Large intestine (tissue), 12 donors: ENCODE measurements at places on chromosomes 5 and 9. TPM values are rescaled to one million over a fixed set of nuclear protein-coding genes. Genes with fewer than 3 reads are reported as not detected.

Gene HSD17B3
- polyA plus RNA-seq, result 1.9 TPM

Gene RORB
- 0.16 TPM for polyA plus RNA-seq

Gene IFNA13
- 0.12 TPM for polyA plus RNA-seq

GRCh38 chr5:92977846-92978540 is 603.0 kb downstream of the NR2F1-AS1 start:
- no peak for DNase-seq

DNA sequence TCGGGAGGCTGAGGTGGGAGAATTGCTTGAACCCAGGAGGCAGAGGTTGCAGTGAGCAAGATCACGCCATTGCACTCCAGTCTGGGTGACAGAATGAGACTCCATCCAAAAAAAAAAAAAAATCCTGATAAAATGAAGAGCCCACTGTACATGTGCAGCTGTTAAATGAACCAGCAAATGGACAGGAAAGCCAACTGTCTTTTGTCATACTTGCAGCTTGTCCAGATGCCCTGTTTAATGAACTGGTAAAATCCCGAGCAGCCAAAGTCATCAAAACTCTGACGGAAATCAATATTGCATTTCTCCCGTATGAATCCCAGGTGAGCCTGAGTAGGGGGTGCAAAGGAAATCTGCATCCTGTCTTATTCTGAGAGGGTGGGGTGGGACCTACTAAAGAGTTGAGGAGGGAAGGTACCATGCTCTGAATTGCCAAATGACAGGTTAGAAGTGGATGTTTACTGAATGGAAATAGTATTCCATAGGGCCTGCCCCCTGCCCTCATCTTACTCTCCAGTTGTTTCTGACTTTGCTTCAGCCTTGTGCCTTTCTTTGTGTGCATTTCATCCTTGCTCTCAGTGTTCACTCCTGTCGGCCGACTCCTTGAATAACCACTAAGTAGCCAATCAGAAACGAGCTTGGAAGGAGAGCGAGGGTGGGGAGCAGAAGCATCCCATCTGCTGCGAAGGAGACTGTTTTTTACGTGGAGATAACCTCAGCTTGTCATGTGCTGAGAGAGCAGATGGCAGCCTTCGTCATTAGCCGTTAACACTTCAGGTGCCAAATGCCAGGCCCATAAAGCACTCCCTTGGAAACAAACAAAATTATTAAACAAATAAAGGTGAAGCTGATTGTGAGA is 45.7 kb upstream of the CFAP157 start:
- DNase-seq, result peak; percentile 55

DNA sequence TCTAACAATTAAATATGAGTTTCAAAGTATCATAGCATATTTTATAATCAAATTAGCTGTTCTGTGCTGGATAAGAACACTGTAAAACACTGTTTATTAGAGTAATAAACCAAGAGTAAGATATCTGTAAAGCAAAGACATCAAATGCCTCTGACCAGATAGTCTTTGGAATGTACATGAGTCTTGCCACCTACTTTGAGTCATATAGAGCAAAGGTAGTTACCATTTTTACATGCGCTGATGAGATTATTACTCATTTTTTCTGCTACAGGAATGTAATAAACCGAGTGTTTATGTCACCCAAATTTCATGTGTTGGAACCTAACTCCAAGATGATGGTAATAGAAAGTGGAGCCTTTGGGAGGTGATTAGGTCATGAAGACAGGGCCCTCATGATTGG is 654.5 kb downstream of the CETN3 start:
- no peak for DNase-seq

- no peak for DNase-seq
These were observed 124.8 kb downstream of the MVB12B start for GRCh38 chr9:126451316-126451885.

DNA sequence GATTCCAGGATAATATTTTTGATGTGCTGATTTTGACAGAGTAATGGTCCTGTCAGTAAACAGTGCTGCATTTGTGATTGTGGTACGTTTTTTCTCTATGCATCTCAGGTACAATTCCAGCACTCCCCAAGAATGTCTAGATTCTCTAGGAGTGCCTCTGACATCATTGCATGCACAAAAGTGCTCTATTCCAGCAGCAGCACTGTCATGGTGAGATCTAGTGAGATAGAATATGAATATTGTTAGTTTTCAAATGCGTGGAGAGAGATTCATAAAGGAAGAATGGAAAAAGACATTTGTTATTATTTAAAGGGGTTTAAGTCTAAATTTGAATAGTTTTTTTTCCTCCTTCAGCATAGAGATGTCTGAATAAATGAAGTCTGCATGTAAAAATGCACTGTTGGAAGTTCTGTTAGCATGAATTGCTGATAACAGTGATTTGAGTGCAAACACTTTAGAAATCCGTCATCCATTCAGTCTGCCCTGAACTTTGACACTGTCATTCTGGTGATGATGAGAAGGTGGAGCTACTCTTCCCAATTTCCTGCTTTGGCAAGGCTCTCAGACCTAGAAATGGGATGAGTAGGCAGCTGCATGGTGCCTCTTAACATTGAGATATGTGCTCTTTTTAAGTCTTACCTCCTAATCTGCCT is 84.6 kb downstream of the GAPVD1 start:
- DNase-seq, result peak; percentile 7

DNA sequence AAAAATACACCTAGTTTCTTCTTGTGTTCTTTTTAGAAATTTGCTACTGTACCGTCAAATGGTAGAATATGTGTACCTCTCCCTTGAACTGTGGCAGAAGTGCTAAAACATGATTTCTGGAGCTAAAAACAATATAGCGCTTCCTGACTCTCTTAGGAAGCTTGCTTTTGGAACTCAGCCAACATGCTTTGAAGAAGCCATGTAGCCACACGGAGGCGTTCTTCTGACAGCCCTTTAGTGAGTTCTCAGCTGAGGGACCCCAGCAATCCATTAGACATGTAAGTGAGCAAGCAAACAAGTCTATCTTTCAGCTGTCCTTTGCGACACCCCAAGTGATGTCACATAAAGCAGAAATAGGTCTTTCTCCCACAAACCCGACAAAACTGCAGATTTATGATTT is 917.0 kb downstream of the CDH9 start:
- no peak for DNase-seq

DNA sequence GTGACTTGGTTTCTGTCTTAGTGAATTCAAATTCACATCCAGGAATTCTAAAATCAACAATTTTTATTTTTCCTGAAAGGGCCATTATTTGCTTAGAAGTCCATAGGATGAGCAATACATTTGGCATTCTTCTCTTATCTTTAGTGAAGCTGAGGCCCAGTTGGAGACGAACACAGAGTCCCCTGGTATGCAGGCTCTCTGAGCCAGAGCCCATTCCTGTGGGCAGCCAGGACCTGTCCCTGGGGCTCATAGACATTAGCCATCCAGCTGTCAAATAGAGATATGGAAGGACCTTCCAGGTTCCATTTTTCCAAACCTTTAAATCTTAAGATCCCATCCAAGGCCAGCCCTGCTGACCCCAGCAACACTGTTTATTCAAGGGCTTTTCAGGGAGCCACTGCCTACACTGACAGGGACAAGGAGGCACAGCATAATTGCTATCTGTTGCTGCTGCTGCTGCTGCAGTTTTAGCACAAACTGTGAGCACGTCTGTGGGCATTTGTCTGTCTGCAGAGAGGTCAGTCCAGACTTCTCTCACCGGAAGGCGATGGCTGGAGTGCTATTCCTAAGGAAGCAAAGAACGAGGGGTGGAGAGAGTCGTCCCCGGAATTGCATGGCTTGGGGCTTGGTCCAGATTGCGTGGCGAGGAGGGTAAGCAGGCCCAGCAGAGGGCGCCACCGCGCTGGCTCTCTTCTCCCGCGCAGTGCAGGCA is 639.0 kb downstream of the CCDC171 start:
- peak; percentile 48 for DNase-seq

DNA sequence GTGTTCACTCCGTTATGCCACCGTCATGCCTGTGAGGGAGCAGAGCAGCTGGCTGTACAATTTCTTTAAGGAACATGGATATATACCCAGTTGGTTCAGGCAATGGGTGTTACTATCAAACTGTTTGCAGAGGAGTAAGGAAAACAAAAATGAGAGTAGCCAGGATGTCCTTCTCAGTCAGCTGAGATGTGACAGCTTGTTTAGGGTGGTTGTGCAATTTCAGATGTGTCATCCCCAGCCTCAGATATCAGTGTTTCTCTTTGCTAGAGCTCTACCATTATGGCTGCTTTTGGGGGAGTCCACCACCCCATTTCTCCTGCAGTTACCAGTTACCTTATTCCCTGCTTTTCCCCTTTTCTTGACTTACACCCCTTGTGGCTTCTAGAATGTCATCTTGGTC is 135.2 kb upstream of the SLC24A2 start:
- no peak for DNase-seq

- DNase-seq, result no peak
These were observed 262.5 kb downstream of the MED10 start for GRCh38 chr5:6115852-6116251.

DNA sequence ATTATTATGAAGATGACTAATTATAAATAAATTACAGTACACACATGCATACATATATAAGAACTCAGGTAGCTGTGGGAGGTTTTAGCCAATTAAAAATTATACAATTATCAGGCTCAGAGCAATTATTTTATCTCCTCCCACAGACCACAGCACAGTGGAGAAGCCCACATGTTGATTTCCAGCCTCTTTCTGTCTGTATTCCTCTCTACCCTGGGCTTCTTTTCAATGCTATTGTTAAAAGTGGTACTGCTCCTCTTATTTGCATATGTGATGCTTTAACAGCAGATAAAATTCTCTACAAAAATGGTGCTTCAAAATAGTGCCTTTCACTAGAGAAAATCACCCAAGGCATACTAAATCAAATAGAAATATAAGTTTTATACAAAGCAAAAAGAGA is 218.7 kb downstream of the NFIB start:
- DNase-seq, result no peak

- DNase-seq, result no peak
These were observed 10.6 kb upstream of the AGXT2 start for GRCh38 chr5:35058374-35058788.

GRCh38 chr5:176540476-176540899 is 3.3 kb upstream of the RNF44 start:
- no peak for DNase-seq

DNA sequence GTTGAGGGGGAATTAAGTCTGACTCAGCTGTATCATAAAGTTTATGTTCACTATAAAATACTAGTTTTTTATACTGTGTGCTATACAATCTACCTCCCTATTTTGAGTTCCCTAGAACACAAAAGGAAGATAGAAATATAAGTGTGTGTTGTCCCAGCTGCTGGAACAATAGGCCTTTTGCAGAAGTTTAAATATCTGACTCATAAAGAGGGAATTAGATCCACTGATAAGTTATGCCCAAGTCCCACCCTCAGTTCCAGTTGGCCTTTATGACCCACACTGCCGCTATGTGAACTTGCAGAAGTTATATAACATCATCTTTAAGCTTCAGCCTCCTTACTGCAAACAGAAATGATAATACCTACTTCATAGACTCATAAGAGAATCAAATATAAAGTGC is 88.5 kb upstream of the DAB2 start:
- no peak for DNase-seq

- peak; percentile 79 for DNase-seq
These were observed 3.0 kb upstream of the UBE2R2 start for GRCh38 chr9:33813712-33814641.

- DNase-seq, result no peak
These were observed 1.3 kb downstream of the AGPAT2 start for GRCh38 chr9:136685790-136686533.

DNA sequence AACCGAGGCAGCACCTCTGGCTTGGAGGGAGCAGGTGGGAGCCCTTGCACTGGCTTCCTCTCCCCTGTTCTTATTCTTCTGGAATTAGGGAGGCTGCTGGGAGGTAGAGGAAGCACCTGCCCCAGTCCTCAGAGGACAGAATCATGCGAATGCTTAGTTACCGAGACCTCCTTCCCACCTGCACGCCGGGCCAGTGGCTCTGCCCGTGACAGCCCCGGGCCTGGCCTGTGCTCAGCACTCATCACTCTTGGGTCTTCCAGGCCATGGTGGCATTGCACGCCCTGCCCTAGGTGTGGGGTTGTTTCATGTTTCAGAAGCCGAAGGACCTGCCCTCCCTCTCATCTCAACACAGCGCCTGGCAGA is 45.3 kb upstream of the NKD2 start:
- DNase-seq, result no peak

DNA sequence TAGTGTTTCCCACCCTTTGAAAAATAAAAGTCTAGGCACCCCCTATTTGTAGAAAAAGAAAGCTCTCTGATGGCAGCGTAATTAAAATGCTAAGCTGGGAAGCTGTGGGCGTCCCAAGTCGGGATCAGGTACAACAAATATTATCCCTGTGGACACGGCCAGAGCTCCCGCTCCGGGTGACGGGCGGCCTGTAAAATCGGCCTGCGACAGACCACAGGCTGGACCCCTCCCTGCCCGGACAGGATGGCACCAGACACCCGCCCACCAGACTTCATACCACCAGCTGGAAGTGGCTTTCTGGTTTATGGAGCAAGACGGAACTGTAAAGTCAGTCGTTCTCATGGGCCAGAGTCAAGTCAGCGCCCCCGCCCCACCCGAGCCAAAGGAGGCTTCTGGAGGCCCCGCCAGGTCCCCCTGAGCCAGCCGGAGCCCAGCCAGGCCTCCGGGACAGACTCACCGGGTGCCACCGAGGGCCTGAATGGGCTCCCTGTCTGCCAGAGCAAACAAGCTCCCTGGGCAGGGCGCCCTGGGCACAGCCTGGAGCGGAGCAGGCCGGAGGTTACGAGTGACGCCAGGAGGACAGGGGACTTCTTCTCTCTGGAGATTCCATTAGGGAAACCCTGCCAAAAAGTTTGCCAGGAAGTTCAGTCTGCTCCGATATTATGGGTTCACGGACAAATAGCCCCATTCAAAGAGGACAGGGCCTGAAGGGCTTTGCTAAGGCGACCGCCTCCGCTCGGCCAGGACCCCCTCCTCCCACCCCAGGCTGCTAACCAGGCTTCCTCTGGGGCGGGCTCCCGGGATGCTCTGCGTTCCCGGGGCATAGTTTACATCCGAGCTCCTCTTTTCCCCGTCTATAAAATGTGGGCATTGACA is 173.7 kb downstream of the ERCC6L2 start:
- no peak for DNase-seq

DNA sequence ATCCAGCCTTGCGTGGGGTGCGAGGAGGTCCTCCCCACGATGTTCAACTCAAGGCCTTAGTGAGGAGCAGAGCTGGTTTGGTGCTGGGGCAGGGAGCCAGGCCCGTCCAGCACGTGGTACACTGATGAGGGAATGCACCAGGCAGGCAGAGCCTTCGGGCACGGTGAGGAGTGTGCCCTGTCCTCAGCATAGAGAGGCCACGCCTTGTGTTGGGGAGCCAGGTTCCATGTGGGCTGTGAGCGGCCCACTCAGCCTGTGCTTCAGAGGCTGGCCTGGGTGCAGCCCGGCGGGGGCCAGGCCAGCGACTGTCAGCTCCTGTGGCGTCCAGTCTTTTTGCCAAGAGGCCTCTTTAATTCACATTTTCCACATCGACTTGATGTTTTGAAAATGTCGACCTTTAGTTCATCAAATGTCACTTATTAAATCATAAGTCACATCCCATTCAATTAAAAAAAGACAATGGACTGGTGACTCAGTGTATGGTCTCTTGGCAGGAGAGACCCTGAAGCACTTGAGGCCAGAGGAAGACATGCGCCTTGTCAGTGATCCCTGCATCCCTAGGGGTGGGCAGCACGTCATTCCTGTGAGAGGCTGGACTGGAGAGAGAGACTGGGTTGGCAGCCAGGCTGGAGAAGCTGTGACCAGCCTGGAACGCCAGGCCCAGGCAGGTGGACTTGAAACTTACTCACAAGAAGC is 21.7 kb downstream of the ERGIC1 start:
- DNase-seq, result no peak
